Lower leg skin (tissue), 4 donors: ENCODE measurements at places on chromosomes 7 and 10.

- no peak for DNase-seq
Observed at GRCh38 chr7:82423446-82423845, 20.1 kb downstream of the CACNA2D1 start.

DNA sequence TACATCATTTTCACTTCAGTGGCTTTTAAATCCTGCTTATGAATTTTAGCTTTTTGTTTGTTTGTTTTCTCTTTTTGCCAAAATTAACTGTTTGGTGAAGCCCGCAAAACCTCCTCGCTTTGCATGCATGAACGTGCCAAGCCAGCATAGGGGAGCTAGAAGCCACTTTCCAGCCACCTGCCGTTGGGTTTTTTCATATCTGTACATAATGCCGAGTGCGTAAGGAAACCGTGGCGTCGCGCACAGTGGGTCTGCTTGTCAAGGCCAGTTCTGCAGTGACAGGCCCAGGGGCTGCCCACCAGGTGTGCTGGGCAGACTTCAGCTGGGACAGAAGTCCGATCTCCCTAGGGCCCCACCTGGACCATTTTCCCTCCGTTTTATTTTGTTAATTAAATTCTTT, 41.1 kb downstream of the WIPI2 start:
- DNase-seq, result no peak

DNA sequence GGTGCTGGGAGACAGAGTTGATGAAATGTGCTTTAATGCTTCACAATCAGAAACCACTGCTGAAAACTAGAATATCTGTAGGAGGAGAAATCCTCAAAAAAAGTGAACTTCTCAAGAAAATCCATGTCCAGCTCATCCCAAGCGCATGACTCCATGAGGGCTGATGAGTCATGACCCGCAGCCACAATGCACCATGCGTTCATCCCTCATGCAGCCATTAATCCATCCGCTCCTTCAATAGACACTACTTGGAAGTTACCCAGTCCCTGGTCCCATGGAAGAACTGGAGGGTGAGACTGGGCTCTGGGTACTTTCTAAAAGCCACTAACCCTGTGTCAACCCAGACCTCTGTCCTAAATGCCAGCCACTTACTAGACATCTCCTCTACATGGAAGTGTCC, 24.4 kb downstream of the TMEM273 start:
- no peak for DNase-seq

DNA sequence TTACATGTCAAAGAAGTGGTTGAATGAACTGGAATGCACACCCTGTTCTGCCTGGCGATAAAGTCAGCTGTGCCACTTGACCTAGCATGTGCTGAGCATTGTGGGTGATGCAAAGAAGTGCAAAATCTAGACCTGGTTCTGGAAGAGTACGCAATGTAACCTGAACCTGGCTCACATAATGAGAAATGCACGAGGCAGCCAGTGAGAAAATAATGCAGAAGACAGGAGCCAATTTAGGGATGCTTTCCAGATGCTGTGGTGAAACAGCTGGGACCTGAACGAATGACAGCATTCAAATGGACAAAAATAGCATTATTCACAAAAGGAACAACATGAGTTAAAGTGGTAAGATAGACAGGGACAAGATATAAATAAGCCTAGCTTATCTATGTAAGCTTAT, 402.6 kb downstream of the SORCS1 start:
- no peak for DNase-seq

DNA sequence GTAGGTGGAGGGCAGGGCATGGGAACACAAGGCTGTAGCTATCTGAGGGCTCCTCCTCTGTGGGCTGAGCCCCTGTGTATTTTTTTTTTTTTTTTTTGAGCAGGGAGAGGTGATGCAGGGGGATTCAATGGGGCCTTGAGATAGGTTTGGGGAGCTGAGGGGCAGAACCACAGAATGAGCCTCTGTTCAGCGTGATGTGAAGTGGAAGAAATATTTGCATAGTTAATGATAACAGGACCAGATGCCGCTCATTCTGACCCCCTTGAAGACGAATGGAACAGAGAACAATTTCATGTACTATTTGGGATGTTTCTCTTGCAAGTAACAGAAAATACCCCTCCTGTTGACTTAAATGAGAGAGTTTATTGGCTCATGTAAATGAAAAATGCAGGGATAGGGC, 69.7 kb upstream of the EMX2 start:
- no peak for DNase-seq

GRCh38 chr10:62594093-62594520, 210.4 kb upstream of the ADO start:
- DNase-seq, result no peak

GRCh38 chr7:156580036-156580435, 60.5 kb upstream of the RNF32 start:
- no peak for DNase-seq

- DNase-seq, result no peak
Observed at GRCh38 chr10:75294518-75294865, 58.7 kb upstream of the COMTD1 start.

GRCh38 chr7:73433924-73434700, 534 bp downstream of the FZD9 start:
- DNase-seq, result no peak
